ENCODE measurements at places on chromosomes 16 and 17.

DNA sequence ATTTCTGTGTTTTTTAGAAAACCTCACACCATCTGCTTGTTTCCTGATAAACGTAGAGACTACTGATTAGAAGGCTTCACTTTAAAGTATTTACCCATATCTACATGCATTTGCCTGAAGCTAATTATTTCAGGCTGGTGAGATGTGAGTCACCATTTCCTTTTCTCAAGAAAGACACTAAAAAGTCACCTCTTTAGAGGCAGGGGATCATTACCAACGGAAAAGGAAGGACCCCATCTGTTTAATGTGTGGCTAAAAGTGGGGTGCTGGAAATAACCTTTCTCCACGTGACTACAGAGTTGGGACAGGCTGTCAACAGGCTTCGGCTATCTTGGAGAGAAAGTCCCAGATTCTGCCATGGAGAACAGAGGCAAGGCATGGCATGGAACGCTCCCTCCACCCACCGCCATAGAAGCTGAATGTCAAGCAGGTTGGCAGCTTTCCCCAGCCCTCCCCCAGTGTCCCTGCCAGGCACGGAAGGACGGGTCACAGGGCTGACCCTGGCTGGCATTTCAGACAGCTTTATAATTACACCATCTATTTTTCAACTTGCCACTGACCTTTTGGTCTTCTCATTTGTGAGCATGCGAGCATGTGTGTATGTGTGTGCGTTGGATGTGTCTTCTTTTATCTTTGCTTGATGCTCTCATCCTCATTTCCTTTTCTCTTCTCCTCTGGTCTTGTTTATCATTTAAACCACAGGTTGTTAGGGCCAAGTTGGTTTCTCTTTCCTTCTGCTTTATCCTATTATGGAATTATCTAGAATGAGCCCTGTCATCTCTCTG is 157.0 kb downstream of the CPPED1 start:
- no peak for DNase-seq
- H3K27me3 ChIP-seq: no peaks in the 10 kb centered on the region
- no peak overlapping the region for H3K4me3 ChIP-seq
- H3K4me1 ChIP-seq: no peaks in the 10 kb centered on the region
- no peaks in the 10 kb centered on the region for H3K36me3 ChIP-seq

DNA sequence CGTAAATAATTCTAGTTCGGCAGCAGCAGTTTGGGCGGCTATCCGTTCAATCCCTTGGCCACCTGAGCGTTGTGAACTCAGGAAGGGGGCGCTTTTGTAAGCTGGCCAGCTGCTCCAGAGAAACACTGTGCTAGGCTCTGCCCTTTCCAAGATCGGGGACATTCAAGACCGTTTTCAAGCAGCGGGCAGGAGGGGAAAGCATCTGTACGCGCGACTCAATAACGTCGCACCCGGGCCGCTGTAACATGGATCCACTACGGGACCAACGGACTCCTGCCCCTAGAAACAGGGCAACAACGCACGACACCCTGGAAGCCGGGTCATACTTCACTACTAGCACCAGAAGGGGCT is 463 bp downstream of the TOP2A start:
- peak overlapping the region; percentile 66 for H3K4me3 ChIP-seq
- H3K4me1 ChIP-seq: no peaks in the 10 kb centered on the region
- DNase-seq: peak; percentile 43
- H3K36me3 ChIP-seq: no peaks in the 10 kb centered on the region
- H3K27ac ChIP-seq: no peak overlapping the region

GRCh38 chr17:11935734-11936406 is 61.4 kb downstream of the ZNF18 start:
- peak; percentile 72 for DNase-seq
- no peak overlapping the region for H3K27ac ChIP-seq
- no peaks in the 10 kb centered on the region for H3K27me3 ChIP-seq
- no peaks in the 10 kb centered on the region for H3K36me3 ChIP-seq

DNA sequence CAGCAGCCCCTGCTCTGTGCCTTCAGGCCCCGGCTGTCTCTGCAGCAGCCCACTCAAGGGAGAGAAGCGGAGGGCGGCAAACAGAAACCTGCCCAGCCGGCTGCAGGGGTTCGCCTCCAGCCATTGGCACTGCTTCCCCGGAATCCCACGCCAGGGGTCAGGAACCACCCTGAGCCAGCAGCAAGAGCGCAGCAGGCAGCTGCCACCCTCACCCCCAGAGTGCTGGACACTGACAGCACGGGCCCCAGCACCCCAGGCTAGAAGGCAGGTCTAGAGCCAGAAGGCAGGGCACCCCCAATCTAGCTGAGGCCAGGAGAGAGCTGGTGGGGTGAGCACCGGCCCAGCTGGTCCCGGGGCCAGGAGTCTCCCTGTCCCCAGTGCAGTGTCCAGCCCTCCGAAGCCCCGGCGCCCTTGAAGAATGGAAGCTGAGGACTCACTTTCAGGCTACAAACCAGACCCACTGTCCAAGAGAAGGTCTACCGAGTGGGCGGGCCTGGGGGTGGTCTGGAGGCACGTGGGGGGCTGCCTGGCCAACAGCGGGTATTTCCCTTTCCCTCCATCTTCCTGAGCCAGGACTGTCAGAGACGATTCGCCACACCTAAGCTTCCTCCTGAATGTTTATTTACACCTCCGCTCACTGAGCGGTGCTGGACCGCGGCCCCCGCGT is 8.4 kb downstream of the UBALD2 start:
- H3K4me3 ChIP-seq: no peak overlapping the region
- DNase-seq: no peak

GRCh38 chr17:27512031-27512430 is 55.8 kb downstream of the KSR1 start:
- no peaks in the 10 kb centered on the region for H3K36me3 ChIP-seq
- H3K4me1 ChIP-seq: no peaks in the 10 kb centered on the region
- H3K27ac ChIP-seq: no peak overlapping the region
- no peak for DNase-seq
- H3K4me3 ChIP-seq: no peak overlapping the region
- H3K27me3 ChIP-seq: no peaks in the 10 kb centered on the region

GRCh38 chr16:57899771-57900661 is 70.9 kb downstream of the CNGB1 start:
- DNase-seq: peak; percentile 72
- H3K27ac ChIP-seq: no peak overlapping the region
- no peak overlapping the region for H3K4me3 ChIP-seq
- peaks cover 6% of the 10 kb centered on the region for H3K27me3 ChIP-seq
- no peaks in the 10 kb centered on the region for H3K4me1 ChIP-seq
- no peaks in the 10 kb centered on the region for H3K36me3 ChIP-seq

- DNase-seq: no peak
- no peaks in the 10 kb centered on the region for H3K36me3 ChIP-seq
- H3K27ac ChIP-seq: no peak overlapping the region
Observed at GRCh38 chr16:89257281-89257731, 39.8 kb downstream of the ZNF778 start.

- H3K36me3 ChIP-seq: no peaks in the 10 kb centered on the region
- peaks cover 7% of the 10 kb centered on the region for H3K27me3 ChIP-seq
- peak overlapping the region; percentile 71 for H3K27ac ChIP-seq
- H3K4me3 ChIP-seq: peak overlapping the region; percentile 21
- DNase-seq: peak; percentile 72
- peaks cover 18% of the 10 kb centered on the region for H3K4me1 ChIP-seq
Observed at GRCh38 chr17:7045492-7046126, 1.7 kb upstream of the SLC16A11 start.

- H3K27ac ChIP-seq: no peak overlapping the region
- H3K27me3 ChIP-seq: peaks cover 16% of the 10 kb centered on the region
- no peak for DNase-seq
Observed at GRCh38 chr16:84042879-84043485, 387 bp upstream of the SLC38A8 start.

- no peaks in the 10 kb centered on the region for H3K27me3 ChIP-seq
- peak overlapping the region; percentile 70 for H3K27ac ChIP-seq
- no peaks in the 10 kb centered on the region for H3K36me3 ChIP-seq
- peaks cover 19% of the 10 kb centered on the region for H3K4me1 ChIP-seq
- DNase-seq: no peak
Observed at GRCh38 chr17:41810659-41811548, 845 bp downstream of the P3H4 start.

GRCh38 chr17:6753006-6753445 is 2.8 kb upstream of the XAF1 start:
- H3K4me3 ChIP-seq: no peak overlapping the region
- H3K4me1 ChIP-seq: no peaks in the 10 kb centered on the region
- H3K27ac ChIP-seq: peak overlapping the region; percentile 73
- peak; percentile 33 for DNase-seq

DNA sequence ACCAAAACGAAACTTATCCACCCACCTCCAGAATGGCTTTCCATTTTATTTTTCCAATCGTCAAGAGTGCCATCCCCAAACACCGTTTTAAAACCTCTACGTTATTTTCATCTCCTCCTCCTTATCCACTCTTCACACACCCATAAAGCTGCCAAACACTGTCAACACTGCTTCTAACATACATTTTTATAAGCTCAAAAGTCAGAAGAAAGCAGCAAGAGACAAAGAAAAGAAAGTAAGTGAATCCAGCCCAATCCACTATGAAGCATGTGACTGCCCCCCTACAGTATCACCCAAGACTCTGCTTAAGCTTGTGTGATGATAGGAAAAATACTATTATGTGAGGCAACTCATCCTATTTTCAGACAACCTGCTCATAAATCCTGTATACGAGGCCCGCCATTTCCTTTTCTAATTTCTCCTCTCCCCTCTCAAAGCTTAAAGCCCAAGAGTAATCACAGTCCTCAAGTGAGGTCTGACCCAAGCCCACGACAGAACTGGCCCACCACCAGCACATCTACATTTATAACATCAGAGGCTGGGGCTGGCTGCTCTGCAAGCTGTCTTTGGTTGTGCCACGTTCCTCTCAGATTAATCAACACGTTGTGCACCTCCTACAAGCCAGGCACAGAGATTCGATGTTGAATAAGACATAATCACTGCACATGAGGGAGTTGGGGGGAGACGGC is 16.3 kb downstream of the USP31 start:
- H3K4me3 ChIP-seq: no peak overlapping the region
- peak overlapping the region; percentile 39 for H3K27ac ChIP-seq
- H3K36me3 ChIP-seq: no peaks in the 10 kb centered on the region
- H3K4me1 ChIP-seq: no peaks in the 10 kb centered on the region
- H3K27me3 ChIP-seq: no peaks in the 10 kb centered on the region

- peaks cover 4% of the 10 kb centered on the region for H3K27me3 ChIP-seq
- H3K27ac ChIP-seq: peak overlapping the region; percentile 79
- no peaks in the 10 kb centered on the region for H3K4me1 ChIP-seq
- H3K4me3 ChIP-seq: peak overlapping the region; percentile 66
- DNase-seq: peak; percentile 65
- H3K36me3 ChIP-seq: no peaks in the 10 kb centered on the region
Observed at GRCh38 chr16:79601092-79601930, 774 bp upstream of the MAF start.

GRCh38 chr17:7825206-7825990 is 8.6 kb upstream of the KDM6B start:
- H3K27me3 ChIP-seq: no peaks in the 10 kb centered on the region
- no peaks in the 10 kb centered on the region for H3K4me1 ChIP-seq
- no peak for DNase-seq
- H3K4me3 ChIP-seq: no peak overlapping the region
- no peaks in the 10 kb centered on the region for H3K36me3 ChIP-seq

GRCh38 chr17:27809555-27809954 is 9.2 kb upstream of the NOS2 start:
- no peak overlapping the region for H3K4me3 ChIP-seq
- no peaks in the 10 kb centered on the region for H3K27me3 ChIP-seq
- no peaks in the 10 kb centered on the region for H3K36me3 ChIP-seq
- no peak for DNase-seq

GRCh38 chr16:10961231-10961630 is 16.9 kb downstream of the CLEC16A start:
- no peak overlapping the region for H3K27ac ChIP-seq
- no peak overlapping the region for H3K4me3 ChIP-seq
- no peaks in the 10 kb centered on the region for H3K36me3 ChIP-seq
- H3K27me3 ChIP-seq: no peaks in the 10 kb centered on the region
- H3K4me1 ChIP-seq: no peaks in the 10 kb centered on the region
- no peak for DNase-seq

GRCh38 chr16:82049484-82049883 is 14.4 kb downstream of the HSD17B2 start:
- H3K36me3 ChIP-seq: no peaks in the 10 kb centered on the region
- no peak overlapping the region for H3K27ac ChIP-seq
- H3K27me3 ChIP-seq: no peaks in the 10 kb centered on the region
- H3K4me1 ChIP-seq: no peaks in the 10 kb centered on the region
- no peak overlapping the region for H3K4me3 ChIP-seq
- DNase-seq: no peak

Measured in colonic mucosa (tissue), 4 donors.